ENCODE measurements at places on chromosomes 1 and 21. TPM values are rescaled to one million over a fixed set of nuclear protein-coding genes. Genes with fewer than 3 reads are reported as not detected.

- DNase-seq, result no peak
- no peaks in the 10 kb centered on the region for H3K36me3 ChIP-seq
- H3K4me1 ChIP-seq, result peaks cover 2% of the 10 kb centered on the region
Measured at GRCh38 chr21:41926117-41926806, 27.6 kb downstream of the C2CD2 start.

DNA sequence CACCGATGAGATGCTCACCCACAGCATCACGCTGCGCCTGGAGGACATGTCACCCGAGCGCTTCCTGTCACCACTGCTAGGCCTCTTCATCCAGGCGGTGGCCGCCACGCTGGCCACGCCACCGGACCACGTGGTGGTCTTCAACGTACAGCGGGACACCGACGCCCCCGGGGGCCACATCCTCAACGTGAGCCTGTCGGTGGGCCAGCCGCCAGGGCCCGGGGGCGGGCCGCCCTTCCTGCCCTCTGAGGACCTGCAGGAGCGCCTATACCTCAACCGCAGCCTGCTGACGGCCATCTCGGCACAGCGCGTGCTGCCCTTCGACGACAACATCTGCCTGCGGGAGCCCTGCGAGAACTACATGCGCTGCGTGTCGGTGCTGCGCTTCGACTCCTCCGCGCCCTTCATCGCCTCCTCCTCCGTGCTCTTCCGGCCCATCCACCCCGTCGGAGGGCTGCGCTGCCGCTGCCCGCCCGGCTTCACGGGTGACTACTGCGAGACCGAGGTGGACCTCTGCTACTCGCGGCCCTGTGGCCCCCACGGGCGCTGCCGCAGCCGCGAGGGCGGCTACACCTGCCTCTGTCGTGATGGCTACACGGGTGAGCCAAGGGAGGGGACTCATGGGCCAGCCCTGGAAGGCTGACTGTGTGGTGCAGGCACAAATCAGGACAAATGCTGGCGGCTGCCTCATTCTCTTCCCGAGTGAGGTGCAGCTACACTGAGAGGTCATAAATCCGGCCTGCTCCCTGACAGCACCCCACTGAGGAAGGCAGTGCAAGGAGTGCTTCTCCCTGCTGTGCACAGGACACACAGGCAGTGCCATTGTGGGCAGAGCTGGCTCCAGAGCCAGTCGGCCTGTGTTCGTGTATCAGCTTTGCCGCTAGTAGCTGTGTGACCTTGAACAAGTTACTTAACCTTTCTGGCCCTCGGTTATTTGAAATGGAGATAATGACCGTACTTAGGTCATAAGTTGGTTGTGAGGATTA lies 9.4 kb downstream of the CELSR2 start:
- H3K4me3 ChIP-seq, result no peak overlapping the region
- H3K36me3 ChIP-seq, result no peaks in the 10 kb centered on the region
- peaks cover 43% of the 10 kb centered on the region for H3K4me1 ChIP-seq
- DNase-seq, result no peak

- H3K36me3 ChIP-seq, result peaks cover 5% of the 10 kb centered on the region
- H3K4me1 ChIP-seq, result peaks cover 16% of the 10 kb centered on the region
Measured at GRCh38 chr21:32608851-32609250, 3.3 kb downstream of the CFAP298 start.

DNA sequence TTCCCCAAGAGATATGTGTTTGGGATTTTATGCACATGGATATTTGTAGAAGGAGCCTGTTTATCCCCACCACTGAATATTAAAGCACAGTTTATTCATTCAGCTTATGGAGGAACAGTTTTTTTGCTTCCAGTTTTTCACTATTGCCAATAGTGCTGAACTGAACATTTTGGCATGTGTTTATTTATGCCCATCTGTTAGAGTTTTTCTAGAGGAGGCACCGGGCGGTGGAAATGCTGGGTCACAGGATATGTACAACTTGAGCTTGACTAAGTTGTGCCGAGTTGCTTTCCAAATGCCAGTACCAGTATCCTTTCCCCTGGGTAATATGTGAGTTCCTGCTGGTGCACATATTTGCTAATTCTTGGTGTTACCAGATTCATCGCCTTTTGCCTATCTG lies 111.3 kb downstream of the GREM2 start:
- H3K4me1 ChIP-seq, result no peaks in the 10 kb centered on the region
- no peaks in the 10 kb centered on the region for H3K27me3 ChIP-seq
- H3K27ac ChIP-seq, result no peak overlapping the region

DNA sequence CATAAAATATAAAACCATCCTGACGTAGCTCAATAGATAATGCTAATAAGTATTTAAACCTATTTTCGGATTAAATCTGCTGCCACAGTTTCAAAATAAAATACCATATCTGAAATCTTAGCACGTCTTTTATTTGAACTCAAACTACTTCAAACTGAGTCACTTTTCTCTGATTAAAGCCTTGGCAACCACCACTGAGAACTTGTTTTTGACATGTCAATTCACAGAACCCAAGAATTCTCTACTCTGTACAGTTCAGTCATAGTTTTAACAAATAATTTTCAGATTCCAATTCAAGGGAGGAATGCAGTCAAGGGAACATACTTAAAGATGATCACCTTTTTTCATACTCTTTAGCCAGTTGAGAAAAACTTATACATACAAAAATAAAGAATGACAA lies 643.2 kb downstream of the KCNT2 start:
- H3K36me3 ChIP-seq, result no peaks in the 10 kb centered on the region
- no peaks in the 10 kb centered on the region for H3K4me1 ChIP-seq
- DNase-seq, result no peak
- peaks cover 3% of the 10 kb centered on the region for H3K27me3 ChIP-seq
- no peak overlapping the region for H3K4me3 ChIP-seq

GRCh38 chr1:12047120-12047876 lies 15.8 kb upstream of the TNFRSF8 start:
- no peaks in the 10 kb centered on the region for H3K27me3 ChIP-seq
- H3K4me3 ChIP-seq, result no peak overlapping the region
- H3K4me1 ChIP-seq, result peaks cover 6% of the 10 kb centered on the region
- no peaks in the 10 kb centered on the region for H3K36me3 ChIP-seq
- no peak for DNase-seq

- H3K27ac ChIP-seq, result no peak overlapping the region
- no peak overlapping the region for H3K4me3 ChIP-seq
- H3K27me3 ChIP-seq, result peaks cover 12% of the 10 kb centered on the region
- H3K36me3 ChIP-seq, result no peaks in the 10 kb centered on the region
- peaks cover 4% of the 10 kb centered on the region for H3K4me1 ChIP-seq
Measured at GRCh38 chr1:54982739-54983138, 2.3 kb downstream of the TMEM61 start.

- DNase-seq, result no peak
- H3K36me3 ChIP-seq, result no peaks in the 10 kb centered on the region
- peaks cover 2% of the 10 kb centered on the region for H3K27me3 ChIP-seq
- no peak overlapping the region for H3K4me3 ChIP-seq
- H3K4me1 ChIP-seq, result peaks cover 4% of the 10 kb centered on the region
Measured at GRCh38 chr21:26377111-26377694, 195.9 kb downstream of the CYYR1 start.

- no peak overlapping the region for H3K27ac ChIP-seq
- DNase-seq, result no peak
- H3K27me3 ChIP-seq, result peaks cover 4% of the 10 kb centered on the region
- no peak overlapping the region for H3K4me3 ChIP-seq
Measured at GRCh38 chr1:23202263-23202749, 15.0 kb downstream of the HTR1D start.

GRCh38 chr1:36323636-36324352 lies at the start of gene EVA1B:
Gene EVA1B (minus strand): TSS chr1:36323645. CDS start chr1:36323037, 608 bp downstream.
- no peak for DNase-seq
- peak within 1 kb of the TSS; percentile 50 for H3K4me3 ChIP-seq
- no peak within 1 kb of the TSS for H3K27ac ChIP-seq

GRCh38 chr1:11505591-11506538 lies 26.9 kb downstream of the DISP3 start:
- DNase-seq, result no peak
- peaks cover 46% of the 10 kb centered on the region for H3K36me3 ChIP-seq
- no peak overlapping the region for H3K27ac ChIP-seq
- H3K27me3 ChIP-seq, result peaks cover 5% of the 10 kb centered on the region

DNA sequence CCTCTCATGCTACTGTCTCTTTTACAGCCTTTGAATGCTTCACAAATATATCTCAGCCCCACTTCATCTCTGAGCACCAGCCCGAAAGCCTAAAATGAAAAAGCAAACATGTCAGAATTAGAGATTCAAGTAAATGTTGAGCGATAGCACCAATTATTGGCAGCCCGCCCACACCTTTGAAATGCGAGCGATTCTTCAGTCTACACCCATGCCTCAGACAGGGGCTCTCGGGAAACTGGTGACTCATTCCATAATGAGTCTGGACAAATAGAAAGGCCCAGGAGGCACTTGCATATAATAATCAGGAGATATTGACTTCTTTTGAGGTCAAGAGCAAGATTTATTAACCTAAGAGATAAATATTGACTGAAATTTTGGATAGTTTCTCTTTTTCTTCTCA lies 487.3 kb upstream of the PTBP2 start:
- no peak overlapping the region for H3K4me3 ChIP-seq
- H3K27ac ChIP-seq, result no peak overlapping the region
- DNase-seq, result no peak
- H3K27me3 ChIP-seq, result no peaks in the 10 kb centered on the region
- peaks cover 15% of the 10 kb centered on the region for H3K4me1 ChIP-seq
- H3K36me3 ChIP-seq, result no peaks in the 10 kb centered on the region

DNA sequence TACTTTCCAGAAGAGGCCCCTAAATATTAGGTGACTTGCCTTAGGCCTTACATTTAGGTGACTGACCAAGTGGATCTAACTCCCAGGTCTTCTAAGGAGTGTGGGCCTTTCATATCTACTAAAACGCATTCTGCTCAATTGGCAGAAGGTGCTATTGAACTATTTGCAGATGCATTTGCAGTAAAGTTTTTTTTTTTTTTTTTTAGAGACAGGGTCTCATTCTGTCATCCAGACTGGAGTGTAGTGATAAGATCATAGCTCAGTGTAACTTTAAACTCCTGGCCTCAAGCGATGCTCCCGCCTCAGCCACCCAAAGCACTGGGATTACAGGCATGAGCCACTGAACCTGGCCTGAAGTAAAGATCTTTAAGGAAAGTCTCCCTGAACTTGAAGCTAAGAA lies 13.0 kb upstream of the ACBD6 start:
- H3K4me3 ChIP-seq, result no peak overlapping the region
- DNase-seq, result no peak
- H3K36me3 ChIP-seq, result no peaks in the 10 kb centered on the region
- H3K27ac ChIP-seq, result no peak overlapping the region

DNA sequence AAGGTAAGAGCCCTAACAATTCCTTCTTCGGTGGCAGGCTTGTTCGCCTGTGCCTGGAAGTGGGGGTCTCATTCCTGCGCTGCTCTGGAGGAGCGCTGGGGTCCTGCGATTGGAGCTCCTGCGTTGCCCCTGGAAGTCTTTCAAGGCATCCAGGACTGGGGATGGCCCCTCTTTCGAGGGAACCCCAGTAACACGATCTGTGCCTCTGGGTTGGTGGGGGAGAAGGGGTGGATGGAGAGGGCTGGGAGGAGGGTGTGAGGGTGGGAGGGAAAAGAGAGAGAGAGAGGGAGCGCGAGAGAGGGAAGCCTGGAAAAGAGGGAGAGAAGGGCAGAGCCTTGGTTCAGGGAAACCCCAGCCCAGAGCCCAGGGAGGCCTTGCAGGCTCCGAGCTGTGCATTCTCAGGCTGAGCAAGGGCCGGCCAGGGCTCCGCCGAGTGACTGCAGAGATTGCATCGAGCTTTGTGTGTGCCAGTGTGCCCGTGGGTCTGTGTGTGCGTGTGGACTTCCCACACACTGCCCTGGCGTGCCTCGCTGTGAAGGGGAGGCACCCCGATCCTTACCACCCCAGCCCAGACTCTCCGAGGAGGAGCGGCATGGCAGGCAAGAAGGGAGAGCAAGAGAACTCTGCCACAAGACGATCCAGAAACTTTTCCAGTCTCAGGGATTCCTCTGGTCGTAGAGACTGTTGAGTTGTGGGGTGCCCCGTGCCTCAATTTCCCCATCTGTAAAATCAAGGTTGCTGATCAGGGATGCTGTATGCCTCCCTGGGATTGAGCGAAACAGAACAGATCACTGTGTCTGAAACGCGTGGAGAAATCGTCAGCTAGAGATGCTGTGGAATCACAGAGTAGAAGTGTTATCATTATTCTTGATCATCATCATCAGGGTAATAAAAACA lies 619 bp downstream of the BCL9 start:
- H3K36me3 ChIP-seq, result no peaks in the 10 kb centered on the region
- no peak overlapping the region for H3K27ac ChIP-seq
- H3K27me3 ChIP-seq, result no peaks in the 10 kb centered on the region
- peaks cover 8% of the 10 kb centered on the region for H3K4me1 ChIP-seq
- H3K4me3 ChIP-seq, result no peak overlapping the region
- DNase-seq, result peak; percentile 61

- DNase-seq, result no peak
- peaks cover 41% of the 10 kb centered on the region for H3K4me1 ChIP-seq
- H3K36me3 ChIP-seq, result peaks cover 4% of the 10 kb centered on the region
- peak overlapping the region; percentile 58 for H3K4me3 ChIP-seq
Measured at GRCh38 chr1:63779338-63780211, 5.8 kb downstream of the ROR1 start.

DNA sequence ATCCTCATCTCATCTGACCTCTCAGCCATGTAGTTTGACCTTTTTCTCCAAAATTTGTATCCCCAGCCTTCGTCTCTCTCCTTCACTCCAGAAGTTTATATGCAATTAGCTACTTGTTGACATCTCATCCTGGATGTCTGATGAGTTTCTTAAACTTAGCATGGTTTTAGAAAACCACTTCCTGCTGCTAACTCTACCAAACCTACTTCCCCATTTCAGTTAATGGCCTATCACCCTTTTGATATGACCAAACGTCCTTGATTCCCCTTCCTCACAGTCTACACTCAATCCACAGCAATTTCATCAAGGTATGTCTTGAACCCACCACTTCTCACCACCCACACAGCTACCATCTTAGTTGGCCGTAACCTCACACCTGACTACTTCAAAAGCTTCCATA lies 121.9 kb downstream of the LRRC40 start:
- H3K27ac ChIP-seq, result no peak overlapping the region
- no peaks in the 10 kb centered on the region for H3K27me3 ChIP-seq
- H3K4me1 ChIP-seq, result no peaks in the 10 kb centered on the region
- no peak for DNase-seq

DNA sequence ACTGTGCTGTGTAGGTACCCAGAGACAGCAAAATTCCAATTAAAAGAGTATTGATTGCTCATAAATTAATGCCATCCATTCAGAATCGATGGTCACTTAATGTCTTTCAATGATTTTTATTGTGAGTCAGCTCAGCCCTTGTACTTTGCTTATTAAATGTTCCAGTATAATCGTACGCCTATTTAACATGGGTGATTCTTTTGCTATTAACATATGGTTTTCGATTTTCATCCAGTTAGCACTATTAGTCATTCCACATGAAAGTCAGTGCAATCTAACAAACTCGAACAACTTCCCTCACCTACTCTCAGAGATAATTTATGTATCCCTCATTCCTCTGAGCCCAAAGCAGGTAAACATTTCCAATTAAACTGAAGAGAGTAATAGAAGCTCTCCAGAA lies 109.6 kb upstream of the APP start:
- H3K4me1 ChIP-seq, result peaks cover 50% of the 10 kb centered on the region
- no peak for DNase-seq
- H3K27me3 ChIP-seq, result peaks cover 10% of the 10 kb centered on the region
- H3K4me3 ChIP-seq, result peak overlapping the region; percentile 83
- peak overlapping the region; percentile 96 for H3K27ac ChIP-seq
- peaks cover 9% of the 10 kb centered on the region for H3K36me3 ChIP-seq

Gene PGLYRP3
- total RNA-seq, result not detected

Gene STPG1
- 2.4 TPM for total RNA-seq

Gene BRINP2
- total RNA-seq, result 1.7 TPM

Gene TMEM61
- not detected for total RNA-seq

Gene LCE1E
- not detected for total RNA-seq

Gene PTPRF
- 171 TPM for total RNA-seq

Gene SLC6A17
- 6.4 TPM for total RNA-seq

Gene KLHDC7A
- total RNA-seq, result not detected

Gene TEDDM1
- total RNA-seq, result not detected

Gene MX2
- total RNA-seq, result not detected

Gene PIGR
- total RNA-seq, result not detected

Gene FCMR
- total RNA-seq, result not detected

Gene NTMT2
- not detected for total RNA-seq

Gene STUM
- 11.0 TPM for total RNA-seq

All from glutamatergic neuron (in vitro differentiated cells).